ENCODE measurements at places on chromosomes 2 and 18.
A peak's percentile ranks its signal among the peaks of the same experiment; 100 is the strongest.

GRCh38 chr18:38494065-38494464 lies 928.5 kb upstream of the CELF4 start:
- no peak for DNase-seq

DNA sequence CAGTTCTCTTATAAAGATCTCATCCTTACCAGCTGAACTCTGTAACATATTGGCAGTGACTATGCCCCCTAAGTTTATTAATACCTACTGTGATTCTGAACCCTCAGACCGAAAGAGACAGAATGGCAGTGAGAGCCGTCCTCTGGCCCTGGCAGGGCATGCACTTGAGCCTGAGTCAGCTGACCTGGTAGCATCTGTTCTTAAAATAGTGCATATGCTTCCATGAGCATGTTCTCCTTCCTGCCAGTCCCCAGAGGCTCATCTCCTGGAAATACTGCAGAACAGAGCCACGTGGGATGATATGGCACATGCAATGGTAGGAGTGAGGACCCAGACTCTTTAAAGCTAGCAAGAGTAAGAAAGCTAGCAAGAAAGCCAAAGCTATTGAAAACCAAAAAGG lies 59.0 kb downstream of the RASGRP3 start:
- DNase-seq, result no peak

DNA sequence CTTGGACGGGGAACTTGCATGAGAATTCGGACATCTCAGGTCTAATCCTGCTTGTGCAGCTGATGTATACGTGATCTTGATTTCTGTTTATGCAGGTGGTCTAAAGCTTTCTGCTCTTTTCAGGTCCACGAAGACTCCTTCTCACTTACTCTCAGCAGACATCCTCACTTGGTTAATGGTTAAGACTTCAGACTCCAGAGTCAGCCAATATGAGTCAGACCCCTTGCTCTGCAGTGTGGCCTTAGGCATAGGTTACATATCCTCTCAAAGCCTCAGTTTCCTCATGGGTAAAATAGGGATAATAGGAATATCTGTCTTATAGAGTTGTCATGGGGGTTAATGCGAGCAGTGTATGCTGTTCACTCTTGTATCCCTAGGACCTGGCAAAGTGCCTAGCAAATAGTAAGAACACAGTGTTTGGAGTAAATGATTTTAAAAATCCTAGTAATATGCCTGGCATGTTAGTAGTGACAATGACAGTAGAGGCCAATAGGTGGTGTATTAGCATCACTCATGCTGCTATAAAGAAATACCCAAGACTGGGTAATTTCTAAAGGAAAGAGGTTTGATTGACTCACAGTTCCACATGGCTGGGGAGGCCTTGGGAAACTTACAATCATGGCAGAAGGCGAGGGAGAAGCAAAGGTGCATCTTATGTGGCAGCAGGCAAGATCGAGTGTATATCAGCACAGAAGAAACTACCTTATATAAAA lies 42.3 kb downstream of the XRCC5 start:
- no peak for DNase-seq

- DNase-seq, result no peak
These were observed 119.2 kb downstream of the ANTXR1 start for GRCh38 chr2:69131983-69132675.

DNA sequence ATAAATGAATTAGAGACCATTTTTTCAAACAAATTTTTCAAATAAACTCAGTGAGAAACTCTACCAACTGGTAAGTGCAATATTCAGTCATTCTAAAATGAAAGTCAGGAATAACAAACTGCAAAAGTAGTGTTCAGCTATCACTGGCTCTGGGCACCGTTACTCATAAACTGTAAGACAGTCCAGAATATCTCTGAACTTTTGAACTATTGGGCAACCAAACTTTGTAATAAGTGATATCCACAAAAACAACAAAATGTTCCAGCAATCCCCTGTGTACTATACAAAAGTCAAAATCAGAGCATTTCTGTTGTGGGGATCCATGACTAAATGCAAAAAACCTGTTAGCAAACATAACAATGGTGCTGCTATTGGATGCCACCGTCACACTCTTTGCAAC lies 56.3 kb downstream of the SLC25A12 start:
- DNase-seq, result no peak

- DNase-seq, result peak; percentile 74
These were observed 139.8 kb upstream of the HS6ST1 start for GRCh38 chr2:128458505-128458904.

DNA sequence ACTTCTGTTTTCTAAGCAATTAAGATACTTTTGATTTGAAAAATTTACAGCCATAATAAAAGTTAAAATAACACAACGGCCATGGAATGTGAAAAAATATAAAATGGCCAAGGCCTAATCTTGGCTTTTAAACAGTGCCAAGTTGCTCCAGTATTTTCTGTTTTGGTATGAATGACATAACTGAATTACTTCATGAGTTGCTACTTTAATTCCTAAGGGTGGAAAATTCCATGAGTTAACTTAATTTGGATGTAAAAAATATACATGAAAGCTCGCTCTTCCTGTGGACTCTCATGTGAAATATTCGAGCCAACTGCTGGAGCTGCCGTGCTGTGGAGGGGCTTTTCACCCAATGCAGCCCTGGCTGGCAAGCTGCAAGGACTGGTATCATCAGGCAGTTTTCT lies 286.0 kb upstream of the CCDC68 start:
- DNase-seq, result no peak

DNA sequence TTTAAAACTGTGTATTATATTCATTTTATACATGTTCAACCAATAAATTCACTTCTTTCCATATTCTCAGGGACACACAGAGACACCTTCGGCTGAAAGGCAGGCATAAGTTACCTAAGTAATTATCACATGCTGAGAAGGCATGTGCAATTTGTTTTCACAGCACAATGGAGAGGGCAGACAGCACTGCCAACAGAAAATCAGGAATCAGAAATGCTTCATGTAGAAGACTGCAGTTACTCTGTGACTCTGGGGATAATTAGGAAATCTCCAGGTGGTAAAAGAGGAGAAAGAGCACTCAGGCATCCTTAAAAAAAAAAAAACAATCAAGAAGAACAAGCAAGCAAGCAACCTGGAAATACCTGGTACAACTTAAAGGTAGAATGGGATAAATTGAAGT lies 49.3 kb downstream of the DSEL start:
- DNase-seq, result no peak

DNA sequence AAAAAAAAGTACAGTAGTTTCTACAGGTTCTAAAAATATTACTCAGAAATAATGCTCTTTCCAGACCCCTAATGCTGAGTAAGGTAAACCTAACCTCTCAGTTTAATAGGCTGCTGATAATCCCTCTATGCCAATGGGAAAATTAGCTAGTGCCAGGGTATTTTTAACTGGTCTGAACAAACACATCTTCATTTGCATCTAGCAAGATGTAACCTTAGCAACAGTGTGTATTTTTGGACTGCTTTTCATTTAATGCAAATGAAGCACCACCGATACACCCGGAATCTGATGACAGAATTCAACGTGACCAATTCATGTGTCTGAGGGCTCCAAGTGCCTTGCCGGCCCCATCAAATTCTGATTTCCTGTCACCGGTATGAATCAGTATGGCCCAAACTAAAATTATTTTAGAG lies 47.4 kb upstream of the CYRIA start:
- no peak for DNase-seq

- no peak for DNase-seq
These were observed 13.0 kb downstream of the AQP12A start for GRCh38 chr2:240704651-240705050.

DNA sequence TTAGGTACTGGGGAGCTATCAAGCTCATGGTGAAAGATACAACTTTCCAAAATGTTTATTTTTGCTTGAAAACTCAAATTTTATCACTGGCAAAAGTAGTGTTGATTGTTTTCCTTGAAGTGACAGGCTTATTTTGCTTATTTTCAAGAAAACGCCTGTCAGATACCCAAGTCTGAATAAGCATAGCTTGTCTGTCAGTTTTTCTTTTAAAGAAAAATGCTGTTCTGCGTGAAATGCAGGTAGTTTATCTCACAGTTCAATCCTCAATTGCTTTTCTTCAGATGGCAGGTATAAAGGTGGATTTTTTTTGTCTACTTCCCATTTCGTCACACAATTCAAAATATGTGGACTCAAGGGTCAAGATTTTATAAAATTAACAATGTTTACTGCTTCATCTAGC lies 102.6 kb upstream of the SLC38A11 start:
- no peak for DNase-seq

DNA sequence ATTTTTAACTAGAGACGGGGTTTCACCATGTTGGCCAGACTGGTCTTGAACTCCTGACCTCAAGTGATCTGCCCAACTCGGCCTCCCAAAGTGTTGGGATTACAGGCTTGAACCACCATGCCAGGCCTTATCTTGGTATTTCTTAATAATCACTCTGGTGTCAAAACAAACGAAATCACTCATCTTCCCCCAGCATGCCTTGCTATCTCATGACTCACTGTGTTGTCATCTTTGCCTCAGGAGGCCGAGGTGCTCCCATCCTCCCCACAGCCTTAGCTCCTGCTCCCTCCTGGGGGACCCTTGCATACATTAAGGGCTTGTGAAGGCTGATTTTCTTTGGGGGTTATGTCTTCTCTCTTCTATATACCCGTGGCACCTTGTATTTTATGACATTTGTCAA lies 250.1 kb upstream of the DPP10 start:
- DNase-seq, result no peak

DNA sequence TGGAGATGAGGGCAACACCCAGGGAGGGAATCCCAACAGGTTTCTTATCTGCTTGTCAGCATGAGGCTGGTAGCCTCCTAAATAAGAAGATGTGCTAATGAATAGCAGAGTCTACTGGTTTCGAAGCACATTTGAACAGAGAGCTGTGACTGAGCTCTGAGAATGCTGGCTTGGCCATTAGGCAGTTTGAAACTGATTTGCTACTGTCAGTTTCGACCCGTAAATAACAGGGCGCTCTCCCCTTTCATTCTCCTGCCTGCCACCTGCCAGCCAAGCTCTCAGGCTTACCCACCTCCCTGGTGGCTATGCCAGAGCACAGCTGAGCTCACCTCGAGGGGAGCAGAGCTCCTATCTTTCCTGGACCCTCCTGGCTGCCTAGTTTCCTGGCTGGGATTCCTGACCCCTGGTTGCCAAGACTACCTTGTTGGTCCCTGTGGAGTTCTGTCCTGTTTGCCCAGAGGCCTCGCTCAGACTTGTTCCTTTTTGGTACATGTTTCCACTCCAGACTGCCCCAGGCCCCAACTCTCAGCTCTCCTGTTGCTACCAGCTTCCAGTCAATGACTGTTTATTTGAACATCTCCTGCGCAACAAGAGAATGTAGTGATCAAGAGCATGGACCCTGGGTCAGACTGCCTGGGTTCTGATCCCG lies 102.3 kb upstream of the ALPP start:
- no peak for DNase-seq

- DNase-seq, result no peak
These were observed 28.7 kb downstream of the SRSF7 start for GRCh38 chr2:38722271-38723061.

GRCh38 chr18:44771572-44771955 lies 90.9 kb downstream of the SETBP1 start:
- DNase-seq, result no peak

- no peak for DNase-seq
These were observed 35.2 kb downstream of the COPS8 start for GRCh38 chr2:237120916-237121315.

GRCh38 chr2:25369439-25369838 lies 27.7 kb upstream of the DNMT3A start:
- no peak for DNase-seq

DNA sequence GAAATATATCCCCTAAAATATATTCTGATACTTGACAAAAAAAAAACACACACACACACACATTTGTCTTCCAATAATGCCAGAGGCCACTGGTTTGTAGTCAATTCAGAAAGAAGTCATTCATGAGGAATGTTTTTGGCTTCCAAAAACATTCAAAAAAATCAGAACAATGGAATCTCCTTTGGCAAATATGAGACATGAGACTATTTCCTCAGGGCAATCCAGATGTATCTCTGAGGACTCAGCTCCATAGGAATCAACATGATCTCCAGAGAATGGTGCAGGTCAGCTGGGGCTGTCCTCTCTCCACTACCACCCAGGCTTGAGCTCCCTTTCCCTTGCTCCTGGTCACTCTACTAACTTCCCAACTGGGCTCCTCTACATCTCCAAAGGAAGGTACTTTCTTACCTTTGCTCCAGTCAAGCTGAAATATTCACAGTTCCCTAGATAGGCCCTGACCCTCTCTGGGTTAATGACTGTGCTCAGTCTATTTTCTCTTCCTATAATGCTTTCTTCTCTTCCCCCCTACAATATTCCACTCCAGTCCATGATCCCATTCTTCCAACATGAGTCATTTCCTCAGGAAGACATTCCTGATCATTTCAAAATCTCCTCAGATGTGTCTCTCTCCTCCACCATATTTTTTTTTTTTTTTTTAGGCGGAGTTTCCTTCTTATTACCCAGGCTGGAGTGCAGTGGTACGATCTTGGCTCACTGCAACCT lies 145.3 kb downstream of the C1D start:
- DNase-seq, result no peak

DNA sequence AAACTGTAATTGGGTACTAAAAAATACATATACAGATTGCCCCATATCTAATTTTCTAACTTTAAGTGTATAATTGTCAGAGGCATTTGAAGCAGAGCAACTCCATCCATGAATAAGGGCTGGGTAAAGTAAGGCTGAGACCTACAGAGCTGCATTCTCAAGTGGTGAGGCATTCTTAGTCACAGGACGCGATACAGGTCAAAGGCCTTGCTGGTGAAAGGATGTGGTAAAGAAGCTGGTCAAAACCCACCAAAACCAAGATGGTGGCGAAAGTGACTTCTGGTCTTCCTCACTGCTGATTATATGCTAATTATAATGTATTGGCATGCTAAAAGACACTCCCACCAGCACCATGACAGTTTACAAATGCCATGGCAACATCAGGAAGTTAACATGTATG lies 50.0 kb downstream of the SLC8A1 start:
- no peak for DNase-seq

- no peak for DNase-seq
These were observed 70.6 kb downstream of the GDF7 start for GRCh38 chr2:20737505-20737904.

- DNase-seq, result no peak
These were observed 305.2 kb downstream of the MYCN start for GRCh38 chr2:16245481-16246054.

DNA sequence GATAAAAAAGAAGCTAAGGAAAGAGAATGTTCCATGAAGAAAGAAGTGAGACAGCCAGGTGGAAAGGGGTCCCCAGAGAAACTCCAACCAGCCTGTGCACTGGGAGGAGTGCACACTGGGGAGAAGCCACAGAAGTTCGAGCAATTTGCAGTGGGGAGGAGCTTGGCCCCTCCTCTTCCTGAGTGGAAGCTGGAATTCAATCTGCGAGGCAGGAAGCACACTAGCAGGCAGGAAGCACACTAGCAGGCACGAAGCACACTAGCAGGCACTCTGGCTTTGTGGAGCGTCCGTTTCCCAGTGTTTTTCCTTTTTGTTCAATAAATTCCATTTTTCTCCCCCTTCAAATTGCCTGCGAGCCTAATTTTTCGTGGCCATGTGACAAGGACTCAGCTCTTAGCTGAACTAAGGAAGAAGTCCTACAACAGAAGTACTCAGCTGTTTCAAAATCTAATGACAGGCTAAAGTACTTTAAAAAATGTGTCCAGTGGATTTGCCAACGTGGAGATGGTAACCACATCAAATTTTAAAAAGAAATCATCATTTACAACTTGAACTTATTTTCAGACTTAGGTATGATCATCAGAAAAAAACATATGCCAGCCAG lies 21.4 kb upstream of the SPIRE1 start:
- peak; percentile 40 for DNase-seq
